ENCODE measurements at places on chromosomes 1 and 21.

DNA sequence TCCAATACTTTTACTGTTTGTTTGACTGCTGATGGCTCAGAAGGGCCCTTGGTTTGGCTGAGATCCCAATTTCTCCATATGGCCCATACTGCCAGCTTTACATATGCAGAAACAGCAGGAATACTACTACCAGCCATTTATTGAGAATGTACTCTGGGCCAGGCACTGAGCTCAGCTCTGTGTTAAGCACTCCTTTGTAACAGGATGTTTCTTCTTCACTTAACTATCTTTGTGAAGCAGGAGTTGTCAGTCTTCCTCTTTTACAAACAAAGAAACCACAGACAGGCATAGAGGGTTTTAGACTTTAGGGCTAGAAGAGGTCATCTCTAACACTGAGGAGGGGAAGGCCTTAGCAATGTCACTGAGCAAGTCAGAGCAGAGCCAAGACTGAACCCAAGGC lies 8.3 kb downstream of the HMGCL start:
- no peak for DNase-seq

DNA sequence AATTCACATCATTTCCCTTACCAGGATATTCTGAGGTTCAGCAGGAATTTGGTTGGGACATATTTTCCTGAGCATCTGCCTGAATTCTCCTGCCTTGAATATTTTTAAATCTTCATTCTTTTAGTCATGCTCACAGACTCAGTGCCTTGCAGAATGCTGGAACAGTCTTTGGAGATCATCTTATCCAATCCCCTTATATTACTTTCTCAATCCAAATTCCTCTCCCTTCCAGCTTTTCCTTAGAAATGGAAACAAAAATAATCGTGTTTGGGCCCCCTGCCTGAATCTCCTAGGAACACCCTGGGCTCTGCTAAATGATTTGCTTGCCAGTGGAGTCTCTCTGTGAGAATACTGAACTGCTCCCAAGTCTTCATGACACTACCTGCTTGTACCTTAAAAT lies 38.4 kb downstream of the LHX8 start:
- DNase-seq, result no peak

DNA sequence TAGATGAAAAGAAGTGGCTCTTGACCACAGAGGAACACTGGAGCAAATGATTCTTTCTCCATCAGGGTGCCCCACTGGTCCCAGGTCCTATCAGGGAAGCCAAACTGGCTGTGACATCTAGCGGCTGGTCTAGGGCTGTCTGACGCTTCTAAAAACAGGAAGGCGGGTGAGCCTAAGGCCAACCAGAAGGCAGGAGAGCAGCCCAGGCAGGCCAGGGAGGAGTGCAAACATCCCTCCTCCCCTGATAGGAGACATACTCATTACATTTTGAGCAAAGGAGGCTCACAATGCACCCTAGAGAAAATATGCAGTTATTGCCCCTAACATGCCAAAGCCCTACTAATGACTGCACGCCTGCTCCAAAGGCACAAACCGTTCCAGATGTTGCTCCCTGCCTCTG lies 10.4 kb upstream of the FOXE3 start:
- DNase-seq, result no peak

- DNase-seq, result no peak
Measured at GRCh38 chr1:67664048-67664447, 21.0 kb upstream of the GADD45A start.

DNA sequence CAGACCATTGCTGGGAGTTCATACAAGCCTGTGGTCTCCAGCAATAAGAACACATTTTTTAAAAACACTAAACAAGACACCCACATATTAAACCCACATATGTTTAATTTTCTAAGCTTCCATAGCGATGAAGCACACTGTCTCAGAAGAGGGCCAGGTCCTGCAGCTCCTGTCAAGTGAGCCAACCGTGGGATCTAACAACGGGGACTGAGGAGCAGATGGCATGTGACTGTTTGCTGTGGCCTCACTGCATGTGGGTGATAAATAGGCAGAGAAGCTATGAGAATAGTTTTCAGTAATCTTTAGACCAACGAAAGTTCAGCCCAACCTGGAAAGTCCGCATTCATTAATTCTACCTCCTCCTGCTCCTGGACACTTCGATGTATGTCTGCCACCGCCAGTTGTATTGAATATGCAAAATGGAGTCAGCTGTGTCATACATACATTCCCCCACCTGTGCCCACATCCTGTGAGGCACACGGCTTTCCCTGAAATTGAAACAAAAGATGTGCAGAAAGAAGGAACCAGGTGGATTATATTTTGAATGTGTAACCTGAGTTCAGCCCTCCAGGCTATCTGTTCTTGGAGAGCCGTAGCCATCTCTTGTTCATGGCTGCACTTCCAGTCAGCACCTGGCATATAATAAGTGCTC lies 88.2 kb downstream of the MIS18A start:
- DNase-seq, result no peak

- no peak for DNase-seq
Measured at GRCh38 chr1:198494139-198494538, 46.3 kb downstream of the ATP6V1G3 start.

GRCh38 chr1:160134791-160135572 lies 16.4 kb upstream of the ATP1A4 start:
- DNase-seq, result no peak

DNA sequence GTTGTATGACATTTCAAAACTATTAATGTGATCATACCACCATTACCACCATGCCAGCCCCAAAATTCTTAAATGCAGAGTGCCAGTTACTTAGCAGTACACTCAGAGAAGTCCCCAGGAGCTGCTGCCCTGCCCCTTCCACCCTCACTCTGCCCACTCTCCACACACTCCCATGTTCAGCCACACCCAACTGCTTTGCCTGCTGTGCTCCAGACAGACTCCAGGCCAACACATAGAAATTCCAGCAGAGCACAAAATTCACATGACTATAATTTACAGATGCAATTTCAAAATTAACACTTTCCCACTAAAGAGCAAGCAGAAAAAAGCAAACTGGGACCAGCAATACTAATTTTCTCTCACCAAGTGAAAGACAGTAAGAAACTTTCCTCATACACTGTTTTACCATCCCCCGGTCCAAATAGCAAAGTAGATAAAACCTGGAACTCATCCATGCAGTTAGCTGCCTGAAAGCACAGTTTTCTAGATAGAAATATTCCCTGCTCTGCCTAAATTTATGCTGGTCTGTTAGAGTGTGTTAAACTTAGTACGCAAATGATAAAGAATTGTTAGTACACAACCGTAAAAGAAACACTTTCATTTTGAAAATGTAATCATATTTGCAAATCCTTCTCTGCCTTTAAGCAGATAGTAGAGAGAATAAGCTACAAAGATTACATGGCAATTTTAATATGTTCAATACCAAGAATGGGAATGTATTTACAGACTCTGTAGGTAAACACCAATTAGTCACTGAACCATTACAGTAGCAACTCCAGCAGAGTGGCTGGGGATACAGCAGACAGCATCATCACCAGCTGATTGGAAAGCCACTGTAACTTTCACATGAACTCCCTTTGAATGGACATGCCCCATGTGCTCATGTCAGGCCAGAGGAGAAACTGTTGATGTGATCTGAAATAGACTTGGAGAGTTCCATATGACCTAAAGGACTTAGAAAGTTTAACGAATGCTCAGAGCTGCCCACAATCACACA lies 176.5 kb downstream of the VAV3 start:
- no peak for DNase-seq

DNA sequence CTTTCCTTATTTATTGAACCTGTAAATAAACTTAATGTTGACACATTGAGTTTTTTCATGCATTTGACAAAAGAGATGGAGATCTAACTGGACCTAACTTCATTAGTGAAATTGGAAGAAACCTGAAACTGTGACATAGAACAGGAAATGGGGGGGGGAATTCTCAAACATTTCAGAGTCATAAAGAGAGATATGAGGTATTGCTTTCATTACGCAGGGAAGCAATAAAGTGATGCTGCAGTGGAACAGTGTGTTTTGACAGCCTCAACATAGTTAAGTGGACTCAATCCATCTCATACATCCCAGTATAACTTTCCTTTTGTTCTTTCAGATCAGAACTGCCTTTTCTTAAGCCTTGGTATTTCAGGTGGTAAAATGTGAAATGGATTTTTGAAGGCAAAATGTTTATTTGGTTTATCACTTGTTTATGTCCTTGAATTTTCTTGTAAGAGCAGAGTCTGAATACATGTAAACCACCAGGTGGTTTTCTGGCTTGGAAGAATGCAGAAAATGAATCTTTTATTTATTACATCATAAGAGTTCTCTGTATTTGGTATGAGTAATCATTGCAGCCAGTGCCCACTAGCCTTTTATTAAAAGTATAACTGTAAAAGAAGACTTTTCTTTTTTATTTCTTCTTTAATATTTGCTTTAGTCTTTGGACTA lies 132.5 kb downstream of the ZNF326 start:
- no peak for DNase-seq

DNA sequence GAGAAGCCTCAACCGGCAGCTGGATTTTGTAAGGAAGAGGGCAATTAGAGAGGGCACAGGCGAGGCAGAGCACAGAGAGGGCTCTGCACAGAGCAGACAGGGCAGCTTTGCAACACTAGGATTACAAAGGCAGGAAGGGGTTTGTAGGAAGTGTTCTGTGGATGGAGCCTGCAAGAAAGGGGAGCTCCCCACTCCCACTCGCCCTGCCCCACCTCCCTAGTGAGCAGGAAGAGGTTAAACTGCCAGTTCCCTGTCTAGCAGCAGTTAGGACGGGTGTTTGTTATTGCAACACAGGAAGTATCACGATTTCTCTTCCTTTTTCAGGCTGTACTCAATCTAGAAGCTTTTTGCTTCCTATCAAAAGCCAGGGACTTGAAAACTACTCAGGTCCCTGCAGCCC lies 63.3 kb upstream of the LRRC8D start:
- peak; percentile 35 for DNase-seq

DNA sequence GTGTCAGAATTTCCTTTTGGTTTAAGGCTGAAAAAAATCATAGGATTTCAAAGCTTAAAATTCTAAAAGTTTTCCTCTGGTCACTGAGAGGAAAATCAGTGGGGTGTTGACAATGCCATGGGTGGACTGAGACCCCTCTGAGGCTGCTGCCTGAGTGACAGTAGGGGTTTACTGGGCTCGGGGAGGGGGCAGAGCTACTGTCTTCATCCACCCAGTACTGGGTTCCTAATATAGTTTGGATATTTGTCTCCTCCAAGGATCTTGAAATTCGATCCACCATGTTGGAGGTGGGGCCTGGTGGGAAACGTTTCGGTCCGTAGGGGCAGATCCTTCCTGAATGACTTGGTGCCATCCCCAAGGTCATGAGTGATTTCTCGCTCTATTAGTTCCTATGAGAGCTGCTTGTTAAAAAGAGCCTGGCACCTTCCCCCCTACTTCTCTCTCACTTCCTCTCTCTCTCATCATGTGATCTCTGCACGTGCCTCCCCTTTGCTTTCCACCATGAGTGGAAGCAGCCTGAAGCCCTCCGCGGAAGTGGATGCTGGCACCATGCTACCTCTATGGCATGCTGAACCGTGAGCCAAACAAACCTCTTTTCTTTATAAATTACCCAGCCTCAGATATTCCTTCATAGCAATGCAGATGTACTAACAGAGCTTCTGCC lies 72.3 kb downstream of the MAP10 start:
- DNase-seq, result no peak

DNA sequence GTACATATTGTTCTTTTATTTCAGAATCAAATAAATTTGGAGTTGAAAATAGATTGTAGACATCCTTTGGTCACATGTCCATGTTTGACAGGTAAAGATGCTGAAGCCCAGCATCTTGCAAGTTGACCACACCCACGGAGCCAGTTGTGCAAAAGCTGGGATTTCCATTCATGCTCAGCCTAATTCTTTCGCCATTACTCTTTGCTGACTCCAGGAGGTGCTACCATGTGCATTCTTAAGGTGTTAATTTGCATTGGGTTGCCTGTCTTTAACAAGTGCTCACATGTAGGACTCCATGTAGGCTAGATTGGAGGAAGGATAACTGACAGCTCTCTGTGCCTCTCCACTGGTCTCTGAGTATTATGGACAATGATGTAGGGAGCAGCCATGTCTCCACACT lies 660.7 kb downstream of the LMO4 start:
- no peak for DNase-seq

DNA sequence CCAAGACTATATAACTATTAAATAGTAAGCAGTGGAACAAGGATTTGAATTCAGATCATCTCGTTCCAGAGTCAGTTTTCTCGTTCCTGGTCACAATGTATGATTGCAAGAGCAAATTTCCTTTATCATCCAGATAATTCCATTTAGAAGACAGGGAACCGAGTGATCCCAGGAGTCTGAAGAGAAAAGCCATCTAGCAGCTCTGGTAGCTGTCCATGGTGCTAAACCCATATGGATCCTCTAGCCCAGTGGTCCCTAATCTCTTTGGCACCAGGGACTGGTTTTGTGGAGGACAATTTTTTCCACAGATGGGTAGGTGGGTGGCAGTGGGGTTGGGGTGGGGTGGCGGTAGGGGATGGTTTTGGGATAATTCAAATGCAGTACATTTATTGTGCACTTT lies 229.4 kb downstream of the PTPRU start:
- DNase-seq, result no peak

GRCh38 chr1:24905355-24905978 lies 24.6 kb downstream of the RUNX3 start:
- DNase-seq, result no peak

DNA sequence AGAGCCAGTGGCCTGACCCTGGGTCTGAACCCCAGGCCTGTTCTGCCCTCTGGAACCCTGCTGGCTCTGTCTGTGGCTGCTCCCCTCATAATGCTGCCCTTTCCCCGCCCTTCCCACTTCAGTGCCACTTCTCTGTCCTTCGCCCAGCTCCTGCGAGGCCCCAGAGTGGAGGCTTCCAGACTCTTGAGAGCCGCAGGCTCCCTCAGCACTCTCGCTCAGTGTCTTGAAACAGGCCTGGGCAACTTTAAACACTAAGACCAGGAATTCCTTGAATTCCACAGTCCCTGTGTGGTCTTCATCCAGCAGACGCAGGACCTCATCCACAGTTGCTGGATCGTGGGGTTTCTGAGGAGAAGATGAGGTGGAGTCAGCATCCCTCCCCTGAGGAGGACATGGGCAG lies 3.5 kb downstream of the CRNN start:
- DNase-seq, result no peak

DNA sequence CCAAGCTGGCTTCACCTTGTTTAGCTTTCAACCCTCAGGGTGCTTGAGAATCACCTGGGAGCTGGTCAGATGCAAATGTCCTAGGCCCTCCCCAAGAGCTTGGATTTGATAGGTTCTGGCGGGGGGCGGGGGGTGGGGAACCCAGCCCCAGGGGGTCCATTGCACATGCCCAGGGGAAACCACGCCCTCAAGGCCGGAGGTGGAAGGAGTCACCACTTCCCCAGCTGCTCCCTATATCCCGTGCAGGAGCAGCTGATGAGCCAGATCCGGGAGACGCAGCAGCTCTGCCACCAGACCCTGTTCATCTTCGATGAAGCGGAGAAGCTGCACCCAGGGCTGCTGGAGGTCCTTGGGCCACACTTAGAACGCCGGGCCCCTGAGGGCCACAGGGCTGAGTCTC lies 5.8 kb downstream of the TOR3A start:
- DNase-seq, result no peak

DNA sequence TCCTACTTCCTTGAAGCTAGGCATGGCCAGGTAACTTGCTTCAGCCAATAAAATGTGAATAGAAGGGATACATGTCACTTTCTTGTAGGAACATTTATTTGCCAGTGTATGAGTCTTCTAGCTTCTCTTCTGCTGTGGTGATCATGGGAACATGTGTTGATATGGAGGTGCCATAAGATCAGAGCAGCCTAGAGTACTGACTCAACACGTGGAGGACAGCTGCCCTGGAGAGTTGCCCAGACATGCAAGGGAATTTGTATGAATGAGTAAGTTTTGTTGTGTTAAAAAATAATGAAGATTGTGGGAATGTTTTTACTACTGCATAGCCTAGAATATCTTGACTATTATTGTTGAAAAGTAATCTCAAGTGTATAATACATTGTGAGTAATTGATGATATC lies 502.3 kb downstream of the NUF2 start:
- DNase-seq, result no peak

GRCh38 chr1:88698140-88698539 lies 14.1 kb downstream of the PKN2 start:
- DNase-seq, result no peak
